ENCODE measurements at places on chromosomes 11 and 22. TPM values are rescaled to one million over a fixed set of nuclear protein-coding genes. Genes with fewer than 3 reads are reported as not detected.

Gene C11orf87
- total RNA-seq = not detected

Gene GLB1L3
- not detected for total RNA-seq

Gene F2
- total RNA-seq = not detected

Gene WBP2NL
- total RNA-seq = 0.18 TPM

Gene ASRGL1
- total RNA-seq = not detected

Gene DLG2
- total RNA-seq = not detected

Gene OR8D1
- not detected for total RNA-seq

Gene KDELR3
- total RNA-seq = 219 TPM

Gene CHEK1
- total RNA-seq = 25.7 TPM

Measured in myometrial cell (primary cell).